ENCODE measurements at places on chromosomes 3 and 15. TPM values are rescaled to one million over a fixed set of nuclear protein-coding genes. Genes with fewer than 3 reads are reported as not detected.
A peak's percentile ranks its signal among the peaks of the same experiment; 100 is the strongest.

- no peaks in the 10 kb centered on the region for H3K36me3 ChIP-seq
- no peaks in the 10 kb centered on the region for H3K27me3 ChIP-seq
- H3K27ac ChIP-seq: no peak overlapping the region
Observed at GRCh38 chr3:933326-933725, 159.5 kb upstream of the CNTN6 start.

GRCh38 chr3:194707147-194707540 is 21.5 kb downstream of the FAM43A start:
- H3K36me3 ChIP-seq: no peaks in the 10 kb centered on the region
- no peak overlapping the region for H3K4me3 ChIP-seq
- no peak for DNase-seq
- no peaks in the 10 kb centered on the region for H3K27me3 ChIP-seq
- H3K27ac ChIP-seq: no peak overlapping the region

DNA sequence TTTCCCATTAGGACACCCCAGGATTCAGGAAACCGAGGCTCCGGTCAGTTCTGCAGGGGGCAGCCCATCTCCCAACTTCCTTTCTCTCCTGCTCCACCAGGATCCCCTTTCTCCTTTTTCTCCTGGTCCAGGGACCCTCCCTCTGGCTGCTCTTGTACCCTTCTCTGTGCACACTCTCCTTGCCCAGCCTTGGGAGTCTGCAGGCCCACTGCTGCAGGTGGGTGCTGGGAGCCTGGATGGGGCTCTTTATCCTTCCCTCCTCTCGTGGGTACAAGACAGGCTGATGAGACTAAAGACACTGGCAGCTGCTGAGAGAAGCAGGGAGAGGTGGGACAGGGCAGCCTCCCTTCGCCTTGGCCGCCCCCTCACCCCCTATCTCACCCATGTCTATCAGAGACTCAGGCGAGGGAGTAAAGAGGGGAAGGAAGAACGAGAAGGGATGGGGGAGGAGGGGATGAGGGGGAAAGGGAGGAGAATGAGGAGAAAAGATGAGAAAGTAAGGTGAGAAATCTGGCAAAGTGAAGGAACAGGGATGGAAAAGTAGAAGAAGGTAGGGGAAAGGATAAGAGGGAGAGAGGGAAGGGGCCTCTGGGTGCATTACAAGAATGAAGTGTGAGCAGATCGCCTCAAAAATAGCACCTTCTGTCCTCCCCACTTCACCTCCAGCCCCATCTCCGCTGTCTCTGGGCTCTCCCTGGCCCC is 45.2 kb downstream of the ITGA11 start:
- DNase-seq: no peak
- peaks cover 4% of the 10 kb centered on the region for H3K4me1 ChIP-seq
- H3K4me3 ChIP-seq: no peak overlapping the region
- peaks cover 11% of the 10 kb centered on the region for H3K27me3 ChIP-seq
- no peaks in the 10 kb centered on the region for H3K36me3 ChIP-seq

DNA sequence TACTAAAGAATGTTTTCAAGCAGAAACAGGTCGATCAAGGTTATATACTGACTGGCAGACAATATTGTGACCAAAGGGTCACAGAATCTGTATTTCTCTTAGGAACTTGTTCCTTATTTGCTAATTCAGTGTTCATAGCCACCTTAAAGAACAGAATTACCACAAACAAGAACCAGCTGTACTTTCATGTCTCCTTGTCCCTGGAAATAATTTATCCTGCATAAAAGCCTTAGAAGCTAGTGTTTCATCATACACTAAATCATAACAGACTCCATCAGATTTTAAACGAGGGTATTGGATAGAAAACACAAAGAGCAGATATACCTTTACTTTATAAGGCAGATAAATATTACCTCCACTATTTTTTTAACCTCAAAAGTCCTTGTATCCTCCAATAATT is 6.4 kb downstream of the DNAJC19 start:
- H3K36me3 ChIP-seq: peaks cover 71% of the 10 kb centered on the region
- H3K27ac ChIP-seq: peak overlapping the region; percentile 73
- no peak for DNase-seq
- no peak overlapping the region for H3K4me3 ChIP-seq
- H3K27me3 ChIP-seq: no peaks in the 10 kb centered on the region

DNA sequence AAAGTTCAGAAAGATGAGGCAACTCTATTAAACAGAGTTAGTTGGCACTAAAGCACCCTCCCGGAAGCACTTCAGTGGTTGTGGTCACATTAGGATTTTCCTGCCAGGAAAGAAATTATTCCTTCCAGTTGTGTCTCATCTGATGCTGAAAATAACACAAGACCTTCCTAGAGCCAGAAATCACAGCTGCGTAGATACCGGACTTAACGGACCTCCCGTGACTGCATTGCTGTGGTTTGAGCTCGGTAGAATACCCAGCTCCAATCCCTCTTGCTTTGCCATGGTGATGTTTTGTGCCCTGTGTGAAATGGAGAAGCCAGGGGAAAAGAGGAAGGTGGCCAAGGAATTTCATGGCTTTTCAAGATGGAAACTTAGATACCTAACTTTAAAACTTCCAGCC is 215.0 kb upstream of the IGF1R start:
- no peak overlapping the region for H3K4me3 ChIP-seq
- peaks cover 3% of the 10 kb centered on the region for H3K4me1 ChIP-seq
- peaks cover 71% of the 10 kb centered on the region for H3K27me3 ChIP-seq
- DNase-seq: no peak
- no peaks in the 10 kb centered on the region for H3K36me3 ChIP-seq

DNA sequence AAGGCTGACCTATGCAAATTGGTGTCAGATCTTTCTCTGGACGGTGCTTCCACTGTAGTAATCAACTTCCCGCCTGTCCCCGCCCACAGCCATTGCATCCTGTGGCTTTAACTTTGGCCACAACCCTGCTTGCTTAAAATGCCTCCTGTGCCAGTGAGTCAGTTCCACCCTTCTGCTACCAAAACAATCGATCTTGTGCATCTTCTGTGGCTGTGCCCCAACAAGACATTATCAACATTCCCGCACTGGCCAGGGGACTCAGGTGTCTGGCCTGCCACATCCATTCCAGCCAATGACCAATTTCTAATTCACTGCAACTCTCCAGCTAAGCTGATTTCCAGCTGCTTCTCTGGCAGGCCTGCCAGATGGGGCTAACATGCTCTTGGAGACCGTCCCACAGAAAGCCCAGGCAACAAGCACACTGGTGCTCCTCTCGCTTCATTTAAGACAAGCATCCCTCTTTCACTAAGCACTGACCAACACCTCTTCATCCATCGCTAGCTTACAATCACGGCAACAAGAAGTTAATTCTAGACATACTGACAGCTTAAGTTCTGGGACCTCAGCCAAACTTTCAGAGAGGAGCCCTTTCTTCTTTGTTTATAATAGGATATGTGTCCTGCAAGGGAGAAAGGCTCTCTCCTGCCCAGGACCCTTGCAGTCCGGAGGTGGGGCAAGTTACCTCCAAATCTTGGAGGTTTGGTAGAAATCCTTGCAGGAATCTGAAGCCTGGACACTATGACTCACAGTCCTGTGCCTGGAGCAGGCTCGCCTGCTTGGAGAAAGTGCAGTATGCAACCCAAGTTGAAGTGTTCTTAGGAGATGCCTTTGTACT is 6.7 kb downstream of the CA12 start:
- no peak overlapping the region for H3K27ac ChIP-seq
- no peaks in the 10 kb centered on the region for H3K36me3 ChIP-seq
- peaks cover 21% of the 10 kb centered on the region for H3K4me1 ChIP-seq
- no peak overlapping the region for H3K4me3 ChIP-seq
- H3K27me3 ChIP-seq: peaks cover 32% of the 10 kb centered on the region

DNA sequence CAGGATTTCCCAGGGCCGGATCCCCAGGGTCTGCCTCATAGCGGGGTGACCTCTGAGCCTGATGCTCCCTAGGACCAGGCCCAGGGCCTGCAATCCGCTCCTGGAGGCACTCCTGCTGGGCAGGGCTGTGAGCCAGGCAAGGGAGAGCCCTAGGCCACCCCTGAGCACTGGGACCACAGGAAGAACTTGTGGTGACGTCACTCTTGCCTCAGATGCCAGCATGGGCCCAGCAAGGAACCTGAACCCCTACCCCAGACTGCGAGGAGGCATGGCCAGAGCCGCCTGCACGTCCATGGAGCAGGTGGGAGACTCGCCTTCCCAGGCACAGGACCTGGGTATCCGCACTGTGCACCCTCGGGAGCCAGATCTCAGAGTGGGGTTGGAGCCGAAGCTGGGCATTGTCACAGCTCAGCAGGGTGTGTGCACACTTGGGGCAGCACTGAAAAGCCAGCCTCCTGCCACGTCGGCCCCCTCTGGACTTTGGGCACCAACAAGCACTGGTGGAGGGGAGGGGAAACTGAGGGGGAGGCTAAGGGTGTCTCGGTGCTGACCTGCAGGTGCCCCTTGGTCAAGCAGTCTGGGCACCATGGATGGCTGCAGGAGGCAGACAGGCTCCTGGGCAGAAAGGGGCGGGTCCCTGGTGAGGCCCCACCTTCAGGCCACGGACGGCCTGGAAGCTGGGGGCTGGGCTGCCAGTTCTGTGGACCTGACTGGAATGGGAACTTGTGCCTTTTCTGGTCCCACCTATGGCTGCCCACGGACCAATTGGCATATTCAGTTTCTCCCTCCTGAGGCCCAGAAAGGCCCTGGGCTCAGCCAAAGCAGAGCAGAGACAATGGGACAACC is 49.3 kb downstream of the SLC6A20 start:
- H3K4me3 ChIP-seq: no peak overlapping the region
- DNase-seq: no peak
- no peaks in the 10 kb centered on the region for H3K4me1 ChIP-seq
- H3K27me3 ChIP-seq: no peaks in the 10 kb centered on the region

GRCh38 chr3:96960661-96961330 is 146.4 kb downstream of the EPHA6 start:
- H3K36me3 ChIP-seq: no peaks in the 10 kb centered on the region
- DNase-seq: no peak
- no peaks in the 10 kb centered on the region for H3K27me3 ChIP-seq
- no peak overlapping the region for H3K27ac ChIP-seq
- H3K4me3 ChIP-seq: no peak overlapping the region
- no peaks in the 10 kb centered on the region for H3K4me1 ChIP-seq

DNA sequence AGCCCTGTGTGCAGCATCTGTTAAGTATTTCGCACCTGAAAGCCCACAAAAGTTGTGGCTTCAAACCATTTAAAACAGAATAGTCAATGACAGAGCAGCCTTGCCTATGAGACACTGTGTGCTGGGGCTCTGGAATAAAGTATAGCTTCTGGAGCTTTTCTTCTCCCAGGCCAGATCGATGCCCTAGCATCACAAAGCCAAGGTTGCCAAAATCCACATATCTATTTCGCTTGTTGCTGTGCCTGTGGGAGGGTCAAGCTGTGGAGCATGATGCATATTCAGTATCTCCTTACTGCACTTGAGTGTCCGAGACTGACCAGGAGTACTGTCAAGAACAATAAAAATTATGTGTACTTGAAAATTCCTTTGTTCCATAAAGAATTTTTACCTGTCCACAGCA is 7.6 kb downstream of the PLOD2 start:
- H3K4me1 ChIP-seq: peaks cover 83% of the 10 kb centered on the region
- peaks cover 6% of the 10 kb centered on the region for H3K36me3 ChIP-seq
- no peak for DNase-seq
- no peaks in the 10 kb centered on the region for H3K27me3 ChIP-seq
- H3K4me3 ChIP-seq: no peak overlapping the region

GRCh38 chr15:99475754-99476412 is 89.9 kb upstream of the MEF2A start:
- peaks cover 62% of the 10 kb centered on the region for H3K4me1 ChIP-seq
- no peaks in the 10 kb centered on the region for H3K36me3 ChIP-seq
- no peak overlapping the region for H3K4me3 ChIP-seq
- DNase-seq: no peak
- no peaks in the 10 kb centered on the region for H3K27me3 ChIP-seq

Gene GOLGA6L4
- 1.1 TPM for total RNA-seq

Gene HCN4
- 21.9 TPM for total RNA-seq

Gene IP6K1
- total RNA-seq: 16.9 TPM

Gene ZNF774
- 4.7 TPM for total RNA-seq

Gene VEPH1
- total RNA-seq: 0.16 TPM

Gene NR1I2
- not detected for total RNA-seq

Gene ILDR1
- 0.33 TPM for total RNA-seq

Gene CCDC66
- 18.3 TPM for total RNA-seq

Gene ZNF80
- not detected for total RNA-seq

All from left ventricle myocardium inferior (tissue), 1 donor.